DMS79 treated with DMSO at 0.1 percent for 48 hours (cell line): ENCODE measurements at places on chromosomes 13 and 19.

GRCh38 chr19:38597075-38597474, 20.7 kb downstream of the MAP4K1 start:
- no peak for DNase-seq

DNA sequence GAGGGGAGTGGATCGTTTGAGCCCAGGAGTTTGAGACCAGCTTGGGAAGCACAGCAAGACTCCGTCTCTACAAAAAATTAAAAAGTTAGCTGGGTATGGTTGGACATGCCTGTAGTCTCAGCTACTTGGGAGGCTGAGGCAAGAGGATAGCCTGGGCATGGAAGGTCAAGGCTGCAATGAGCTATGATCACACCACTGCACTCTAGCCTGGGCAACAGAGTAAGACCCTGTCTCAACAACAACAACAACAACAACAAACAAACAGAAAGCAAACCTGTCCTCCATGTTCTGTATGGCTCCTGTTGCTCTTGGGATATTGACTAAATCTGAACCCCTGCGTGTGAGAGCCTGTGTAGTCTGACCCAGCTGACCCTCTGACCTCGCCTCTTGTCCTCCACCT, 14.9 kb downstream of the CEBPA start:
- no peak for DNase-seq

DNA sequence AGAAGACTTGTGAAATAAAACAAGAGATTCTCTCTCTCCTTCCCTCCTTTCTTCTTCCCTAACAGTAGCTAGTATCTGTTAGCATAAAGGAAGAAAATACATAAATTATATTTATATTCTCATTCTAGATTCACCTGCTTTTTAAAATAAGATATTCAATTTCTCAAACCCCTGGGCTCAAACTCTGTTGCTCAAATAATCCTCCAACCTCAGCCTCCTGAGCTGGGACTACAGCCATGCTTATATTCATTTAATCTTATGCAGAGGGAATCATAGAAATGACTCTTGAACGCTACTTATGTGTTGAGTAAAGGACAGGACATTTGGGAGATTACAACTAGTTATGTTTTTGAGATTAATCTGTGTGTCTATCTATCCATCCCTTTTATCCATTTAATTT, 56.2 kb downstream of the GPC5 start:
- no peak for DNase-seq

- no peak for DNase-seq
These were observed 140.6 kb downstream of the ZIC5 start for GRCh38 chr13:99830931-99831330.

GRCh38 chr13:71417205-71417604, 449.8 kb downstream of the DACH1 start:
- no peak for DNase-seq

DNA sequence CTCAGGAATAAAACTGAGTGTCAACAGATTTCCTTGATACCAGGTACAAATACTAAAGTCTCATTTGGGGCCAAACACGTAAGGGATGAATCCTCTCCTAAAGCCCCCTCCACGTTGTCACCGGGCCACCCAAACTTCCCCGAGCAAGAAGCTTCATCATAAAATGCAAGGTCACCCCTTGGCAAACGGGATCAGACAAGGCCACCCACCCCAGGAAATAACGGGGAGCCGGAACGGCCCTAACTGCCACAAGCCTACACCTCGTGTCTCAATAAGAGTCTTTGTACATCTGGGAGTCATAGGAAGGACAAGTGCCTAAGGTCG, 717 bp downstream of the EEF2 start:
- DNase-seq, result no peak
